Fibroblast of mammary gland (primary cell): ENCODE measurements at places on chromosomes 12 and 14.

GRCh38 chr14:105527826-105528585, 1.6 kb downstream of the TMEM121 start:
- DNase-seq = peak; percentile 59

- no peak for DNase-seq
Observed at GRCh38 chr14:97281741-97282140, 484.6 kb downstream of the VRK1 start.

DNA sequence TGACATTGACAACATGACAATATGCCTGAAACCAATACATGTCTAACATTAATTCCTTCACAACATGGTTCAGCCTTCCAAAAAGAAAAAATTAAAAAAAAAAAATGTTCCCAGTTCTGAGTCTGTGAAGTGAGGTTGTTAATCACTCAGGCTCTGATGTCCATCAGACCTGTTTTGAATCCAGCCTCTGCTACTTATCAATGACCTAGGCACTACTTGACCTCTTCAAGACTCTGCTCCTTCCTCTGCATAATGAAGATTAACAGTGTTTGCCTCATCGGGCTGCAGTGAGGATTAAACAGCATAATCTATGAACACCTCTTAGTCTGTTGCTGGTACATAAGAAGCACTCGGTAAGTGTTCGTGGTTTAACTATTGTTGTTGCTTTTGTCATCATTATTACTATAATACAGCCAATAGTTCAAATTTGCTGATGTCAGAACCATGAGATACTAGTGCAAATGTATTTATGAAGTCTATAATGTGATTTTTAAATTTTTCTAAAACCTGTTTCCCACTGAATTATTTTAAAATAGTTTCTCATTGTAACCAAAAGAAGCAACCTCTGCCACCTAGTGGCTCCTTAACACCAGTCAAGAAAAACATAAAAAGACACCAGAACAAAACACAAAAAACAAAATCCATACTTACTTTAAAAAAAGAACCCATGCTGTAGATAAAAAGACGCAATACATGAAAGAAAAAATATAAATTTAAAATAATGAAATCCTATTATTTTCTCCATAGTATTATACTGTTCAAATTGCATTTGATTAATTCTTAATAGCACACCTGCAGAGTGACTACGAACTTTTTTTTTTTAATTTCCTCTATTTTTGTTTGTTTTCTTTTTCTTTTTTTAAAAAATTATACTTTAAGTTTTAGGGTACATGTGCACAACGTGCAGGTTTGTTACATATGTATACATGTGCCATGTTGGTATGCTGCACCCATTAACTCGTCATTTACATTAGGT, 20.3 kb upstream of the TMX1 start:
- peak; percentile 61 for DNase-seq

DNA sequence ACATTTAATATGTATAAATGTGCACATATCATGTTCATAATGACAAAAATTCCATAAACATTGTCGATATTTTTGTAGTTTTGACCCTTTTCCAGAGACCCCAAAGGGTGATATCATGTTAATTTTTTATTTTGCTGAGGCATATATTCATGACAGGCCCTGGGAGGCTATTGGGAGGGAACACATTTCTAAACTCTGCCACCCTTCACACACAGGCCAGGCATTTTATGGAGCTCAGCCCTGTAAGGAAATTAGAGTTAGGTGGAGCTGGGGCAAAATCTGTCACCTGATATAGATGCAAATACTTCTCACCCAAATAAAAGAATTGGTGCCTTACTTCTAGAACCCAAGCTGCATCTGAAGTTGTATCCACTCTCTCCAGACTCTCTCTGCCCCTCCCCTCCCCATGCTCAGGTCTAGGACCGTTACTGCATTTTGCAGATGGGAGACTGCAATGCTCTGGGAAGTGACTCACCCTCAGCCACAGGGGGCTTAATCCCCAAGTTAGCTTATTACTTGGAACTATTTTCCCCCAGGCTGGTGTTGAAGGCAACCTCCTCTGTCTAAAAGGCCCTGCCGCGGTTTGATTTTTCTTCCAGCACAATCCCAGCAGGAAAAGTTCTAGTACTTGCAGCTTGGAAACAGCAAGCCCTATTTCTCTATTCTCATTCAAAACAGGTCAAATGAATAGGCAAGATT, 238.9 kb downstream of the EMP1 start:
- no peak for DNase-seq

DNA sequence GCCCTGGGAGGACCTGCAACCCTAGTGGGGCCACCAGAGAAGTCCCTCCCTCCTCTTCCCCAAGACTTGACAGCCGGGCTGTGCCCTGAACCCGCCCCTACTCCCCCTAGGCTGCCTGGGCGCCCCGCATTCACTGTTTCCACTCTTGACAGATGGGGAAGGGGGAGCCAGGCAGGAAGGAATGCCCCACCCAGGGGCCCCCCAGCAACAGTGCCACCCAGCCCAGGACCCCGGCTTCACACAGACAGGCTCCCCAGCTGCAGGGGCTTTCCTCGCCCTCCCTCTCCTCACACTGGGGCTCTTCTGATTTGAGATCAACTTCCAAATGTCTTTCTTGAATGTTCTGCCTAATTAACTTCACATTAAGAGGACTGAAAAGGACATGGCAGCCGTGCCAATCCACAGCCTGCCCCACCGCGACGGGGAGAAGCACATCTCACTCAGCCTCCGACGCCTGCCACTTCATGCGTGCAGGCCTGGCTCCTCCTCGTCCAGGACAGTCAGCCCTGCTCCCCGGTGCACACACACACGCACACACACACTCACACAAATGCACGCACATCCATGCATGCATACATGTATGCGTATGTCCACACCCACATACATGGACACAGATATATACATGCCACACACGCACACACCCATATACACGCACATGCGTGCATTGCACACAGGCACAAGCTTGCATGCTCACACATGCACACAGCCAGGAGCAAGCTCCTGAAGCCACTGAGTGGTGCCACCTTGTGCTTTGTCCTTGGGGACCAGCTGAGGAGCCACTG, 19.6 kb upstream of the C14orf180 start:
- DNase-seq = no peak
